IPS-NIHi11 (cell line): ENCODE measurements at places on chromosomes 13 and 19.

DNA sequence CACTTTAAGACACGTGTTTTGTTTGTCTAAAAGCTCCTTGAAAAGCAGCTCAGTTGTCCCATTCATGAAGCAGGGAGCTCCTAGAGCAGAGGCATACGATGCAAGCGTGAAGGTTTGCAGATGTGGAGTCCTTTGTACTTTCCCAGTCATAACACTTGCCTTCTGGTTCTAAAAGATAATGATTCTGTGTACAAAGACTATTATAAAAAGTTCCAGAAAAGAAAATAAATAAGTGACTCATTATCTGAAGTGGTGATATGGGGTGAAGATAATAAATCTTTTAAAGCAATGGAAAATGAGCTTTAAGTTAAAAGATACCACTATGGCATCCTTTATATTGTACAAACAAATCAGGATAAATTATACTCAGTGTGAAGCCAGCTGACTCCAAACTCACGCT, 569.9 kb downstream of the MYO16 start:
- no peak for DNase-seq

- peak; percentile 40 for DNase-seq
Observed at GRCh38 chr13:28313579-28313978, 175.2 kb downstream of the PAN3 start.

- DNase-seq: no peak
Observed at GRCh38 chr19:7759156-7759555, 3.9 kb upstream of the CLEC4M start.

DNA sequence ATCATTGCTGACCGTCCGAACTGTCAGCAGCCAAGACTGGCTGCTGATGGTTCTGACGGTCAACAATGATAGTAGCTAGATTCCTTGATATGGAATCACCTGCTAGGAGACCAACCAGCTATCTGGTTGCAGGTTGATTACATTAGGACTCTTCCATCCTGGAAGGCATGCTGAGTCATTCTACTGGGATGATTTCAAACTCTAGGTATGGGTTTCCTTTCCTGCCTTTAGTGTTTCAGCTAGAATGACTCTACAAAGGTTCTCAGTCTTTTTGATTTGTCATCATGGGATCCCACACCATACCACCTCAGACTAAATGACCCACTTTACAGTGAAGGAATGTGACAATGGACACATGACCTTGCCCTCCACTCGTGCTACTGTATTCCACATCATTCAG, 138.1 kb upstream of the KL start:
- DNase-seq: no peak

- peak; percentile 48 for DNase-seq
Observed at GRCh38 chr19:7670790-7671189, 1.9 kb downstream of the RETN start.

GRCh38 chr13:38537051-38537450, 149.8 kb upstream of the FREM2 start:
- no peak for DNase-seq

- DNase-seq: no peak
Observed at GRCh38 chr13:27137759-27138158, 33.9 kb downstream of the USP12 start.

DNA sequence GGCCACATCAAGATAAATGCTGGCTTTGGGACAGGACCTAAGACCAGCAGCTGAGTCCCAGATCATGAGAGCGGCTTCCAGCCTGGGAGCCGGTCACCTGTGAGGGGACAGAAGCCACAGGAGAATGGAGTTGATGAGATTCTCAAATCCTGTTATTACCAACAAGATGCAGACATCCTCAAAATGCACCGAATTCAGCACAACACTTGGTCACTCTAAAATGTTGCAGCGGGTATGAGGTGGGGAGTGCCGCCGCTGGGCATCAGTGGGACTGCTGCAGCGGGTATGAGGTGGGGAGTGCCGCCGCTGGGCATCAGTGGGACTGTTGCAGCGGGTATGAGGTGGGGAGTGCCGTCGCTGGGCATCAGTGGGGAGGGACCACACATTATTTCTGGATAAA, 21.2 kb downstream of the RANBP3 start:
- DNase-seq: no peak

DNA sequence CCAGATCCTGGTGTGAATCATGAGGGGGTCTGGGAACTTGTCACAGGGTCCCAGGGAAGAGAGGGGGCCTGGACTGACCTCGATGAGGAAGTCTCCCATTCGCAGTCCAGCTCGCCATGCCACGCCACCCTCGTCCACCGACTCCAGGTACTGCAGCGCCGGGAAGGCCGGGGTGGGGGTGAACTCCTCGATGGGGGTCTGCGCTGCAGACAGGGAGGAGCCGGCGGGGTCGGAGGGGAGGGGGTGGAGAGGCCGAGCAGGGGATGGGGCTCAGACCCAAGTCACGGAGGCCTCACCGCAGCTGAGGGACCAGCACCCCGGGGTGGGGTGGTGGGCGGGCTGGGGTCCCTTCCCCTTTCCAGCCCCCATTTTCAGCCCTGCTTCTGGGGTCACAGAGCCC, 30.8 kb downstream of the SHANK1 start:
- no peak for DNase-seq

DNA sequence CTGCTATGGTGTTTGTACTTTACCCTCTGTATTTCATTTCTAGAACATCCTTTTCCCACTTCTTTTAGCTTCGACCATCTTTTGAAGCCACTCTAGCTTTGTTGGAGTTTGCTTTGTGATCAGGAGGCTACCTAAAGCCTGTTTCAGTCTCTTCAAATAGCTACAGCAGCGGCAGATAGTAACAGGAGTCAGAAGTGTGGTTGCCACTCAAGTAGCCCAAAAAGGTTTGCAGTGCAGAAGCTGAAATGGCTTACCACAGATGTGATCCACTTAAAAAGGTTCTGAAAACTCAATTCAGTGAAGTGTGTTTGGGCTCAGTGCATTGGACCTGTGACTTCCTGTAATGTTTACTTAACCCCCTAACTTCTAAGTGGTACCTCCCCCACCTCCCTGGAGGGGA, 26.2 kb downstream of the WASF3 start:
- DNase-seq: no peak

DNA sequence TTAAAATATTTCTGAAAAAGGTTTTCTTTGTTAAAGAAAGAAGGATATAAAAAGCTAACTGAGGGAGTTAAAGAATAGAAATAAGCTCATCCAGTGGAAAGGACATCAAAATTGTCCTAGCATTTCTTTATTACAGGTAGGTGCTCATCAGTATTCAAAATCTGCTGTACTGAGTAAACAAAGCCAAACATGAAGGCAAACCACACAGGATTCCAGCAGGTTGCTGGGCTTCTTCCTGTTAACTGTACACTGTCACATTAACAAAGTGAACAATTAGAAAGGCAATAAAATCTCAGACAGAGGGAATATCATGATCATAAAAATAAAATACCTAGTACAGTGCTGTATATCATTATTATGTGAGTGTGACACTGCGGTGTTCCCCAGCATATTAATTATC, 1541.0 kb downstream of the SLITRK5 start:
- DNase-seq: no peak

DNA sequence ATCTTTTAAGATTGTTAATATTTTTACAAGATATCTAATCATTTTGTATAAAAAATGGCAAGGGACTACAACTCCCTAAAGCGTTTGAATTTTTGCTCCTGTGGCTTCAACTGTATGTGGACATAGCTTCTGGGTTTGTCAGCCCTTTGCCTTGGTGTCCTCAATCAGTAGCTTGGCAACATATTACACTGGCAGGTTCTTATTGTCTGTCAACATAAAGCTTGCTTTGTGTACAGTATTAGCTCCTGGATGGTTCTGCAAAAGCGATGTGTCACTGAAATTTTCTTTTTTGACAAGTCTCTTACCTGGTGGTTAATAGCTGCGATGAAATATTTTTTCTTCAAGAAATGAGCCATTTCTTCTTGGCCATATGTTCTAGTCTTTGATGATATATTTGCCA, 190.0 kb downstream of the HS6ST3 start:
- no peak for DNase-seq

DNA sequence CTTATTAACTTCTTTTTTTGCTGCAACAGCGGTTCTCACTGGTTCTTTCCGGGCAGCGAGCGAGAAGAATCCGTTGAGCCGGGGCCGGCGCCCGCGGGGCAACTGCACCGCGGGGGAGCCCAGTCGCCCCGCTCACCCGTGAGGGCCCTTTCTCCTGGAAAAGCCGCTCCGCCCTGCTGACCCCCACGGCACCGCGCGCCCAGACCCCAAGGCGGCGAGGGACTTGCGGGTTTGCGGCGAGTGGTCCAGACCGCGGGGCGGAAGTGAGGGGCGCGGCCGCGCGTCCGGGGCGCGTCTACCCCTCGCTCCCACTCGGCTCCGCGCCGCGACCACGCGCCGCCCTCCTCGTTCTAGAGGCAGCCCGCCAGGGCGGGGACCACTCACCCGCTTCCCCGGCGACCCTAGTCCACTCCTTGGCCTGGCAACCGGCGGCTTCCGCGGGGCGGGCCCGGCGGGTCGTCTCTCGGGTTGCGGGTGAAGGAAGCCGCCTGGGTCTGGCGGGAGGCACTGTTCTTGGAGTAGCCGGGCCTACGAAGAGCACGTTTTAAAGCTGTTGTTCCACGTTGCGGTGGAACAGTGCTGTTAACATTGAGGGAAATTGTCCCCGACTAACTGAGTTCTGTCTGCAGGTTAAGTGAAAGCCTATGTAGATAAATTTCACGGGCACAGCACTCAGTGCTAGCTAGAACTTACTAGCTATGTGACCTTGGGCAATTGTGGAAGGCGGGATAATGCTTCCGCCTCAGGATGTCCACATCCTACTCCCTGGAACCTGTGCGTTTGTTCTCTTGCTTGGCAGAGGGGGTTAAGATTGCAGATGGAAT, at the start of gene NEK3:
TSS of gene NEK3 (minus strand) at position 439 of the 824 bp plus-strand sequence. CDS start 3,406 bp downstream, outside the sequence.
- DNase-seq: peak; percentile 88

- peak; percentile 59 for DNase-seq
Observed at GRCh38 chr13:52851137-52851962, 2.9 kb upstream of the PCDH8 start.
